Posterior cingulate gyrus (tissue), 11 donors: ENCODE measurements at places on chromosomes 4 and X.
A peak's percentile ranks its signal among the peaks of the same experiment; 100 is the strongest.

- DNase-seq, result no peak
Measured at GRCh38 chrX:77061022-77061421, 386.2 kb upstream of the FGF16 start.

DNA sequence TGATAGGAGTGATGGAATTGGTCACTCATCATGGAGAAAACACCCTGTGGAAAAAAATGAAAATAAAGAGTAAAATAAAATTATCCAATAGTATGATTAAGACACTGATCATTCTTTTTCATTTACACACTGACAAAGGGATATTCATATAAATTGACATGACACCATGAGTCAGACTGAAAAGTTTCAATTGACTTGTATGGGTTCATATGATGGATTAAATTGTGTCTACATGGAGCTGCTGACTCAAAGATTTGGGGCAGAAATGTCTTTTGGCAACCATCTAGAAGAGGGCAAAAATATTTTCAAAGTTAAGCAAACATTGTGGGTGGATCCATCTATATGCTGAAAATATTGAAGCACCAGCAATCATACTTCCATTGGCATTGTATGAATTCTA, 153.4 kb upstream of the PPP3CA start:
- no peak for DNase-seq

- no peak for DNase-seq
Measured at GRCh38 chr4:13544606-13545393, 492 bp upstream of the NKX3-2 start.

- no peak for DNase-seq
Measured at GRCh38 chr4:40582413-40582812, 47.3 kb downstream of the RBM47 start.

DNA sequence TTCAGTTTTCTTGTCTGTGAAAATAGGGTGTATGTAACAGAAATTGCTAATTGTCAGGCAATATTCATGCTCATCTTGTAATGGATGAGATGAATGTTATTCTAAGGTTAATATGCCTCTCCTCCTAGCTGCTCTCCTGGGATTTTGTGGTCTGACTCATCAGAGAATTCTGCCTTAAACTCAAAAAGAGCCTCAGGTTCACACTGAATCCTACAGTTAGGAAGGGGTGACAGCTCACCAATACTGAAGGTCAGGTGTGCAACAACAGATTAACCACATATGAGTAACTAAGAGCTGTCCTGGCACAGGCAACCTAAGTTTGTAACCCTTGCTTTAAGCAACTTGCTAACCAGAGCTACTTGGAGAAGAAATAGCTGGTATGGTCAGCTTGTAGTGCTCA, 197.7 kb downstream of the SPATA18 start:
- no peak for DNase-seq

GRCh38 chr4:39597695-39598381, 40.8 kb downstream of the SMIM14 start:
- no peak for DNase-seq

DNA sequence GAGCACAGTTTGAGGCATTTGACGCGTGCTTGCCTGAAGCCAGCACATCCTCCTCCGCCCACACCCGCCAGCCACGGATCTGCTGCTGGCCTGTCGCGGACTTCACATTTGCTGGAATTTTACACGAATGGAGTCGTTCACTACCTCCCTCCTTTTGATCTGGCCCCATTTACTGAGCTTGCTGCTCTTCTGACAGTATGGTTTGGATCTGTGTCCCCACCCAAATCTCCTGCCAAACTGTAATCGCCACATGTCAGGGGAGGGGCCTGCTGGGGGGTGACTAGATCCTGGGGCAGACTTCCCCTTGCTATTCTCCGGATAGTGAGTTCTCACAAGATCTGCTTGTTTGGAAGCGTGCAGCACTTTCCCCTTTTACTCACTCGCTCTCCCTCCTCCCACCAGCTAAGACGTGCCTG, 19.9 kb upstream of the CPLX1 start:
- peak; percentile 65 for DNase-seq

DNA sequence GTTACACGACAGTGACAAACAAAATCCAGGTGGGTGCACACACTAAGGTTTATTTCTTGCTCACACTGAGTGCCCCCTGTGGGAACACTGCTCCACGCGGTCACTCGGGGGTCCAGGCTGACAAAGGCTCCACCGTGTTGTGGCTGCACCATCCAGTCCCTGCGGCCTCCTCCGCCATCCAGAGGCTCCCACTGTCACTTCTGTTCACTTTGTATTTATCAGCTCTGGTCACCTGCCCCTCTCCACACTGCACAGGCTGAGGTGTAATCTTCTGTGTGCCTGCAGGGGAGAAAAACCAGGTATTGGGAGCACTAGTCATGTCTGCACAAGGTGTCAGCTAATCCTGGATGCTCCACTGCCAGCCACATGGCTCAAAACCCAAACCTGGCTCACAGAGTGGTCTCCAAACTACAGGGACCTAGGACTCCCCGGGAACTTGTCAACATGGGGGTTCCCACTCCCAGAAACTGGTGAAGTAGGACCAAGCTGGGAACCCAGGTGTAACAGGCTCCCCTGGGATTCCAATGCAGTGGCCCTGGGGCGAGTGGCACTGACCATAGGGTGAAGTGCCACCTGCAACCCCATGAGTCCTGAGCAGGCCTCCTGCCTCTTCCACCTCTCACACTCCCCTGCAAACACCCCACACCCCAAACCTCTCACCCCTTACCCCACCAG, 25.5 kb downstream of the HMX1 start:
- DNase-seq, result peak; percentile 46

DNA sequence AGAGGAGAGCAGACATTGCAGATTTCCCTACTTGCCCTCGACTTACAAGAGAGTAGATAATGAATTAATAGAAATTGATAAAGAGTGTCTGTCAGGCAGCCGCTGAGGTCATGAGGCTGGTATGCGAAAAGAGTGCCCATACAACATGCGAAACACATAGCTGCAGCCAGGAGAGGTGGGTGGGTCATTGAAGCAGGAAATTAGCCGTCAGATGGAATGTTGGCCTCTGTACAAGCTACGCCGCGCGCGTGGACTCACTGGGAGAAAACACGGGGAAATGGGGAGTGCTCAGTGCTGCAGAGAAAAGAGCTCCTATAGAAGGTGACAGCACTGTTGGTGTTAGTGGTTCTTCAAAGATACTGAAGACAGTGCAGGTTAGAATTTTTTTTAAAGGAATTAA, 125.1 kb downstream of the RAPGEF2 start:
- peak; percentile 22 for DNase-seq

DNA sequence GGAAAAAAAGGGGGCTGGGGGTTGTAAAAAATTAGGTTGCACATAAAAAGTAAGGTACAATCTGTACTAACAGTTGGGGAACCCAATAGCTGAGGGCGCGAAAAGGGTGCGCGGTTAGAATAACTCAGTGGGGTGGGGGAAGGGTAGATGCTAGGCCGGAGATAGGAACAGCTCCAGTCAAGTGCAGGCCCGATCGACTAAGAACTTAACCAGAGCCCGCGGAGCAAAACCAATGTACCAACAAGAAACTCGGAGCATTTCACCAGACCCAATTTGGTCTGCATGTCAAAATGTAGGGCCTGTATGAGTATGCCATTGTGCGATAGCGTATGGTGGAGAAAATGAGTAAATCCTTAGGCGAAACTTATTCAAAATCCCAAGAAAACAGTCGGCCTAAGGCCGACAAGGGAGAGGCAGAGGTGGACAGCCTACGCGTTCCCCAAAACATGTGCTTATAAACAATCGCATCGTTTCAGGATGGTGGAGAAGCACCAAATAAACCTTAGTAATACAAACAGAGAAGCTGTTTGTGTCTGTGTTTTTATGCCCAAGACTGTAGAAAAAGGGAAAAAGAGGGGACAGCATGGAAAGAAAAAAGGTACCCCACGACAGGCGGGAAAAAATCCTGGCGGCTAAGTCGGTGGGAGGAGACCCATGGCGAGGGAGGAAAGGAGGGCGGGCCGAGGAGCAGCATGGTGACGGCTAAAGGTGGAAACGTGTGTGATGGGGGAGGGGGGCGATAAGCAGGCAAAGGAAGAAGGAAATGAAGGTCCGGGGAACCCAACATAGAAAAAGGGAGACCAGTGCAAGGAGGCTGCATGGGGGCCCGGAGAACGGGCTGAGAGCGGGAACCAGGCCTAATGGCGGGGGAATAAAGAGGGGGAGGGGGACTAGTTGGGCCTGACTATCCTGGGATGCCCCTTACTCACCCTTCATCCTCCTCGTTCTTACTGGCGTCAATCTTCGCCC, 990 bp downstream of the HNRNPD start:
- DNase-seq, result no peak

GRCh38 chr4:8117278-8117682, 41.3 kb downstream of the ABLIM2 start:
- peak; percentile 27 for DNase-seq

- DNase-seq, result no peak
Measured at GRCh38 chr4:108685036-108685686, 34.8 kb downstream of the OSTC start.

GRCh38 chrX:42247241-42247640, 323.9 kb upstream of the CASK start:
- DNase-seq, result no peak

DNA sequence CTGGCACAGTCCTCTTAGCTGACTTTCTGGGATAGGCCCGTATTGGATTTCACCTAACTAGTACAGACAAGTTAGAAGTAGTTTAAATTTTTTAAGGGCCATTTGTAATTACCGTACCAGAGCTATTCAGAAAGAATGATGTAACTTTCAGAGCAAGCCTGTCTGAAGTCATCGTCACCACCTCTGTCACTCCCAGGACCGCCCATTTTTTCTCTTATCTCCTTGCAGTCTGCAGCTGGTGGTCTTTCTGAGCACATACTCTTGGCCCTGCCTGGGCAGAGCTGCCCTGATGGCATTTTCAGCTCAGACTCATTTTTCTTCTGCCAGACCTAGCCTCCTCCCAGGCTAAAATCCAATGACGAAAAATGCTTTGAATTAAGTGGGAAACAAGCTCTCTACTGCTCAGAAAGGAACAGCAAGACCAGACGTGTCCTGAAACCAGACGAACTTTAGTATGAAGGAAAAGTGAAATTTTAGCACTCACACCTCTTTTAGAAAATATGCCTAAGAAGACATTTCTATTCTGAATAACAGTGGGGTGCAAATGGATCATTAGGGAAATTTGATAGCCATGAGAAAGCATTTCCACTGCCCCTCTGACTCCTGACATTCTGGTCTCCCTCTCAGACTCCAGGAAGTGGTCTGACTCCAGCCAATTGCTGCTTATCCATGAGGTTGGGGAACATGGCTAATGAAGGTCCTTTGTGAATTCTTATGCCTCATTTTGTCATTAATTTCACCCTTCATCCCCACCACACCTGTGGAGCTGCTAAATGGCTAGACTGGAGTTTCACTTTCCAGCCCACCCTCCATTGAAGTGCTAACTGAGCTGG, 162.4 kb upstream of the GYPA start:
- no peak for DNase-seq

GRCh38 chr4:166991006-166991561, 243.2 kb downstream of the SPOCK3 start:
- no peak for DNase-seq

DNA sequence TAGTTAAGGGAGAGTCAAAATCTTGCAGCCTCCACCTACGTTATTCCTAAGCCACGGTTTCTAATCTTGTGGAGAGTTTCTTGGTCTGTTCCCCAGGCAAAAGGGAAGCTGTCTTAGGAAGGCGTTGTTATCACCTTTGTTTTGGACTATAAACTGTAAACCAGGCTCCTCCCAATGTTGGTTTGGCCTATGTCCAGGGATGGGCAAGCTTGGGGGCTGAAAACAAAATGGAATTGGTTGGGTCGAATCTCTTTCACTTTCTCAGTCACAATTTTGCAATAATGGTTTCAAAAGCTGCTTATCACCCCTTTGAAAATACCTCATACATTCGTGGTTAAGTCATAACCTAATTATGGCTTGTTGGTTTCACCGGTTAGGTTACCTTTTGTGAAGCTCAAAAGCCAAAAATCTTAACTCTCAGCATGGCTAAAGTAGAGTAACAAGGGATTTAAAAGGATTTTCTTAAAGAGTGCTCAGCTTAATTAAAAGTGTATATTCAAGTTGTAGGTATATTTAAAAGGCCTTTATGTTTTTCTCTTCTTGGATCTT, 232.1 kb downstream of the CHM start:
- no peak for DNase-seq

DNA sequence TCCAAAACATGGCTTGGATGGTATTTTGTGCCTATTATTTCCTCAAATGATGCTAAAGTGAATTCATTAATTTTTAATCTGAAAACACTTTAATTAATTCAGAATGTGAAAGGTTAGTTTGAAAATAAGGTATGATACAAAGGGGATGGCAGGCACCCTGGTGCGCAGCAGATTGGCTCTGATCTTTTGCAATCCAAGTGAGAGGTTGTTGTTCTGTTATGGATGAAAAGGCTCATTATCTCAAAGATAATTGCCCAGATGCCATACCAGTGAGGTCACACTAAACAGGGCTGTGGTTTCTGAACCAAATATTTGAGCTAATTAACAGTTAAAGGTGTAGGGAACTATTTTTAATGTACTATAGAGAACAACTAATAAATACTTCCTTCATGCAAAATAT, 504.9 kb downstream of the RAPGEF2 start:
- DNase-seq, result no peak

DNA sequence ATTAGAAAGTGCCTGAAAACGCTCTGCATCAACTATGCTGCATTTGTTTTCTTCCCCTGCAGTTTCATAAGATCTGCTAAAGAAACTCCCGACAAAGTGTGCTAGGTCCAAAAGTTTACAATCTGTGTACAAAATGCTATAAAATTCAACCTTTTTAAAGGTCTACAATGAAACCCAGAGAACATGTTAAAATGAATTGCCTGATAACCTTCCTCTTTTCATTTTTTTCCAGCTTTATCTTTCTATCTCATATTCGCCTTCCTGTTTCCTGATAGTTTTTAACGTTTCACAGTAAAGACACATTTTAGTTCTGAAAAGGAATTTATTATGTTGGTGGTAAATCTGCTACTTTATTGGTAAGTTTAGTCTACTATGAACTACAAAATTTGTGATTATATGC, 9.5 kb upstream of the HPGDS start:
- DNase-seq, result no peak

DNA sequence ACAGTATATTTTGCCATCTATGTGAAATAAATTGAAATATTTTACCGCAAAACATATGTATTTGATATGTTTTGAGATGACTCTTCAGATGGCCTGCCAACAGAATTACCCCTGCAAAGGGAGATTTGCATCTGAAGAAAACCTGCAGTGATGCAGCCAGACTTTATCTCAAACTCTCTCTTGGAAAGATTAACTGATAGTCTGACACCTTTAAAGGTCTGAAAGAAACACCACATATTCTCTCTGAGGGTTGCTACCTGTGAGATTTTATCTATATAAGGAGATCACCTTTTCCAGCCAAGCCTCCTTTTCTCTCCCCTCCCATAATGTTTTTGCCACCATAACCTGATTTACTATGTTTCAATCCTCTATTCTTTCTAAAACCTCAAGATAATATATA, 1106.3 kb upstream of the IGFBP7 start:
- DNase-seq, result no peak
